Tibial nerve (tissue), 4 donors: ENCODE measurements at places on chromosomes 3 and 15. TPM values are rescaled to one million over a fixed set of nuclear protein-coding genes. Genes with fewer than 3 reads are reported as not detected.

PTH1R gene
- 13.8 TPM for total RNA-seq

PPARG gene
- 29.1 TPM for total RNA-seq

CPN2 gene
- total RNA-seq = not detected

ELL3 gene
- 29.3 TPM for total RNA-seq
